H9 (cell line): ENCODE measurements at places on chromosomes 5 and 9. TPM values are rescaled to one million over a fixed set of nuclear protein-coding genes. Genes with fewer than 3 reads are reported as not detected.

DNA sequence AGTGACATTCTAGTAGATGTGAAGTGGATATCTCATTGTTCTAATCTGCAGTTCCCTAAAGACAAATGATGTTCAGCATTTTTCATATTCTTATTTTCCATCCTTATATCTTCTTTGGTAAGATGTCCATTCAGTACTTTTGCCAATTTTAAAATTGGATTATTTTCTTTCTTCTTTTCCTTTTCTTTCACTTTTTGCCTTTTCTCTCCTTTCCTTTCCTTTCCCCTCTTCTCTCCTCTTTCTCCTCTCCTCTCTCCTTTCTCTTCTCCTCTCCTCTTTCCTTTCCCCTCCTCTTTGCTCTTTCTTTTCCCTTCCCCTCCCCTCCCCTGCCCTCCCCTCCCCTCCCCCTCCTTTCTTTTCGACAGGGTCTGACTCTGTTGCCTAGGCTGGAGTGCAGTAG is 10.1 kb downstream of the ZFYVE16 start:
- H3K27me3 ChIP-seq = no peaks in the 10 kb centered on the region
- no peaks in the 10 kb centered on the region for H3K4me1 ChIP-seq
- no peak overlapping the region for H3K4me3 ChIP-seq
- H3K36me3 ChIP-seq = peaks cover 17% of the 10 kb centered on the region

- DNase-seq = no peak
- H3K27ac ChIP-seq = no peak overlapping the region
- no peak overlapping the region for H3K4me3 ChIP-seq
- H3K36me3 ChIP-seq = no peaks in the 10 kb centered on the region
- H3K27me3 ChIP-seq = no peaks in the 10 kb centered on the region
- H3K4me1 ChIP-seq = no peaks in the 10 kb centered on the region
Measured at GRCh38 chr9:91680106-91680505, 256.5 kb upstream of the NFIL3 start.

The DAPK1 gene
- total RNA-seq = 78.3 and 79.4 TPM in 2 replicates

- no peak overlapping the region for H3K27ac ChIP-seq
- no peak for DNase-seq
- no peak overlapping the region for H3K4me3 ChIP-seq
Measured at GRCh38 chr5:139839232-139839815, 43.7 kb downstream of the PSD2 start.

The OR1J2 gene
- not detected in 2 replicates for total RNA-seq

DNA sequence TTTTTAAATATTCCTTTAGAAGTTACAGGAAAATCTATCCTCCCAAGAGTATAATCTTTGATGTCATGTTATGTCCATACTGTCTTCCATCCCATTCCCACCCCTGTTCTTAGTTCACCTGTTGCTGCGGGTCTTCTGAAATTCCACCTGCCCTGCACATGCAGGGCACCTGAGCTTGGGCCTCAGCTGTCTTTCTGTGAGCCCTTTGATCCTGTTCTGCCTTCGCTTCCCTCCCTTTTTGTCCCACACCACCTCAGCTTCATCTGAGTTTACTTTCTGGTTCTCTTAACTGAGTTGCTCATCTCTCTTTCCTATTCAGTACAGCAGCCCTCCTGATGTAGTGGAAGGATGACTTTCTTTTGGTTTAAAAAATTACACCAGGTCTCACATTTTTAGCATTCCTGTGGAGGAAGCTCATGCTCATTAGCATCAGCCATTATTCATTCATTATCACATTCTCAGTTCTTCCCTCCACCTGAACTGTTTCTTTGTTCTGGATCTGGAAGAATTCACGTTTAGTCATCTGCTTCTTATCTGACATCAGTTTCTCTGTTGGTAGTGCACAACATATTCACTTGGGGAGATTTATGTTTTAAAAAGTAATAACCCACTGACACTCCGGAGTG is 211.0 kb downstream of the ADCY2 start:
- peaks cover 5% of the 10 kb centered on the region; the same call in 1 of the 2 replicates for H3K4me1 ChIP-seq
- peaks cover 14% of the 10 kb centered on the region for H3K36me3 ChIP-seq
- H3K4me3 ChIP-seq = peak overlapping the region; percentile 2; the same call in 1 of the 3 replicates
- DNase-seq = no peak
- no peaks in the 10 kb centered on the region for H3K27me3 ChIP-seq

The PDLIM4 gene
- total RNA-seq = 7.6 and 12.2 TPM in 2 replicates

The CDC20B gene
- 0.18 and 0.26 TPM in 2 replicates for total RNA-seq

DNA sequence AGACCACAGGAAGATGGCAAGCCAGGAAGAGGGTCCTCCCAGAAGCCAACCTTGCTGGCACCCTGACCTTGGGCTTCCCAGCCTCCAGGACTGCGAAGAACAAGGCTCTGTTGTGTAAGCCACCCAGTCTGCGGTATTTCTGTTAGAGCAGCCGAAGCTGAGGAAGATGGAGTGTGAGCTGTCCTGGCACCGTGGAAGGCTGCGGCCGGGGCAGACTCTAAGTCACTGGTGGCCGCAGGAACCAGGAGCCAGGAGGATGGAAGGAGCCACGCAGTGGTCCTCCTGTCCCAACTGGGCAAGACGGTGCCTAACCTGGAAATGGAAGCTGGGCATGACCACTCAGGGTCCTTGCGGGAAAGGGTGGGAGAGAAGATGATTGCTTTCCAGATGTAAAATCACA is 89.1 kb downstream of the ZNF354C start:
- H3K36me3 ChIP-seq = peaks cover 4% of the 10 kb centered on the region; the same call in 1 of the 3 replicates
- no peak for DNase-seq
- H3K27me3 ChIP-seq = no peaks in the 10 kb centered on the region
- H3K4me3 ChIP-seq = no peak overlapping the region
- H3K27ac ChIP-seq = no peak overlapping the region

- H3K36me3 ChIP-seq = no peaks in the 10 kb centered on the region
- no peaks in the 10 kb centered on the region for H3K27me3 ChIP-seq
- no peak for DNase-seq
- no peak overlapping the region for H3K4me3 ChIP-seq
- no peaks in the 10 kb centered on the region for H3K4me1 ChIP-seq
Measured at GRCh38 chr5:39443911-39444310, 19.1 kb upstream of the DAB2 start.

DNA sequence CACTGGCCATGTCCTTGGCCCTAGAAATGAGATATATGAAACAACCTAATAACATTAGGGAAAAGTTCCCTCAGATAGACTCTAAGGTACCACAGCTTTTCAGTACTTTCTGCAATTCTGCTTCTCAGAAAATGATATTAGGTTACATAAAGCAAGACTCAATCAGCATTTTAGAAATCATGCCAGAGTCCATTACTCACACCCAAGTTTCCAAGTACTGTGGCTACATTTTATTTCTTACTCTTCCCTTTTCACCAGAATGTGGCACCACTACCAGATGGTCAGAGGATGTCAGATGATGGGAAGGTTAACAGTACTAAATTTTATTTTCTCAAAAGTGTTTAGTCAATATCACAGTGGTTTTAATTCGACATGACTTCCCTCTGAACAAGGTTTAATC is 217.2 kb downstream of the MLLT3 start:
- no peaks in the 10 kb centered on the region for H3K27me3 ChIP-seq
- no peak overlapping the region for H3K4me3 ChIP-seq

DNA sequence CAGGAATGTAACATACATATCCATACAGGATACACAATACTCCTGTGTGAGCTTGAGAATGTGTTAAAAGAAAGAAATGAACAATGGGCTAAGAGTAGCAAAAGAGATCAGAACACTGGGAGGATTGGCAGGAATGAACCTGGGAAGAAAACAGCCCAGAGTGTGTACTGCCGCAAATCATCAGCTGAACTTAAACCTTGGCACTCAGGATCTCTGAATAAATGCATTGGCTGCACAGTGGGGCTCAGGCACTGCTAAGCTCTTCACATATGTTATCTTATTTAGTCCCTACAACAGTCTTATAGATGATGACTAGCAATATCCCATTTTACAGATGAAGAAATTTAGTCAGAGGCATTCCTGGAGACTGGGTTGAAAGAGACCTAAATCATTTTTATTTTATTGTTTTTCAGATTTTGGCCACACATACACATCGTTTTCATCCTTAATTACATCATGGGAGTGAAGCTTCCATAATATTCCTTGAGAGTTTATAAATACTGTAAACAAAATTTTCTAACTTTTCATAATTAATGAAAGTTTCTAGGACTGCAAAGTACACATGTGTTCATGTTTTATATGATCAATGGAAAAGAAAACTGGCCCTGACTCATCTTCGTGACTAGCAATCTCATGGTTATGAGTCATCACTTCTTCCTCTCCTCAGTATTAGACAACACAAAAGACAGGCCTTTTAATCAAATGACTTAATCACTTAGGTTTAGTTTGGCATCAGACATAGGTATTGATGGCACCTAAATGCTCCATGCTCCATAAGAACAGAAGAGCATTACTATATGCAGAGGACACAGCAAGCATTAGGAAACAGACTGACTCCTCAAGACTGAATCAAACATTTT is 59.2 kb downstream of the CDH18 start:
- no peak for DNase-seq
- no peaks in the 10 kb centered on the region for H3K36me3 ChIP-seq
- no peak overlapping the region for H3K4me3 ChIP-seq
- no peak overlapping the region for H3K27ac ChIP-seq
- H3K4me1 ChIP-seq = peaks cover 3% of the 10 kb centered on the region
- H3K27me3 ChIP-seq = no peaks in the 10 kb centered on the region

- no peak overlapping the region for H3K27ac ChIP-seq
- DNase-seq = no peak
- no peak overlapping the region for H3K4me3 ChIP-seq
- no peaks in the 10 kb centered on the region for H3K27me3 ChIP-seq
Measured at GRCh38 chr5:158376679-158377078, 517.7 kb upstream of the CLINT1 start.

DNA sequence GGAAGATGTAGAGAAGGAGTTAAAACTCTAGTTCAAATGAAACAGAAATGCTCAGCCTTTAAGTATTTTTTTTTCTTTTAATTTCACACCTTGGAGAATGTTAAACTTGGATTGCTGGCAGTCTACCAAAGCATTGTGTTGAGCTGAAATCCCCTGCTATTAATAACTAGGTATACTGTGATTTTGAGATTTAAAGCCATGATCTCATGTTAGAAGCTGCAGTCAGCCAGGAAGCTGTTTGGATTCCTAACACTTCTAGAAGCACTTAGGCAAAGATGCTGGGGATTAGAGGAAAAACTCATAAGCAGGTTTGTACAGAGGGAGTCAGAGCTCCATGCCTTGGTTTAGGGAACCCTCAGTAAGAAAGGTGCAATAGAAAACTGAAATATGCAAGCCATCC is 141.4 kb downstream of the KIF4B start:
- H3K27ac ChIP-seq = no peak overlapping the region
- H3K27me3 ChIP-seq = no peaks in the 10 kb centered on the region
- H3K36me3 ChIP-seq = no peaks in the 10 kb centered on the region
- H3K4me3 ChIP-seq = no peak overlapping the region
- DNase-seq = no peak
- no peaks in the 10 kb centered on the region for H3K4me1 ChIP-seq
